ENCODE measurements at places on chromosomes 3 and 15.
A peak's percentile ranks its signal among the peaks of the same experiment; 100 is the strongest.

DNA sequence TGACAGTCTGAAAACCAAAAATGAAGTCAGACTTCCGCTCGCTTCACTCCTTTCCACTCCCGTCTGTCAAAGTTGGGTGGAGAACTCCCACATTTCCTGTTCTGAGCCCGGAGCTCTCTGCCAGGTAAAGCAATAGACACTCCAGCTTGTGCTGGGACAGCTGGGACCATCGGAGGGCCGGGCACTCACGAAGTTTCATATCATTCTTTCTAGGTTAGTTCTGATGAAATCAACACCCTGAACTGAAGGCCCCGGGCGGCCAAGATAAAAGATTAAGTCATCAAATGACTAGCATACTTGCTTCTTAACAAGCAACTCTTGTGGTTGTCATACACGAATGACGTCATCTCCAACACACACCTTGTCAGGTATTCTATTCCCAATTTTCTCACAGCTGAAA, 42.1 kb downstream of the MAGI1 start:
- no peak for DNase-seq

GRCh38 chr3:108487439-108487838, 23.0 kb downstream of the MYH15 start:
- DNase-seq: no peak

- no peak for DNase-seq
Observed at GRCh38 chr15:78629031-78629715, 8.4 kb upstream of the CHRNA3 start.

GRCh38 chr3:184378651-184379357, 797 bp upstream of the THPO start:
- peak; percentile 62 for DNase-seq

- no peak for DNase-seq
Observed at GRCh38 chr3:31075876-31076275, 181.4 kb upstream of the GADL1 start.

DNA sequence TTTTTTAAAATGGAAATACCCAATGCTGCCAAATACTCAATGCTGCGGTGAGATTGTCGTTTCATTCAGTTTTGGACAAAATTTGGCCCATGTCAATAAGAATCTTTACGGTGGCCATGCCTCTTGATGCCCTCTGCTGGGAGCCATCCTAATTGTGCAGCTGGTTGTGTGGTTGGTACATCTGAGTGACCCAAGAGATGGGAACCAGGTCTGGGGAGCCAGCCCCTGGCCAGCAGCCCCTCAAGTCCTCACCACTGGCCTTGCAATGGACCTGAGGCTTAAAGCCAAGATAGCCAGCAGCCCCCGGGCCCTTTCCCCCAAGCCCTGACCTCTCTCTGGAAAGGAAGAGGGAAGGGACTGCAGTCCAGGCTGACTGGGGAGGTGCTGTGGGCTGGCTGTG, 36.4 kb upstream of the ESYT3 start:
- no peak for DNase-seq

GRCh38 chr3:162769564-162769963, 1273.0 kb downstream of the OTOL1 start:
- peak; percentile 28 for DNase-seq

GRCh38 chr15:82568986-82569385, 28.7 kb upstream of the RPS17 start:
- DNase-seq: no peak

GRCh38 chr3:174336784-174337183, 522.4 kb upstream of the NAALADL2 start:
- DNase-seq: no peak

GRCh38 chr3:31615071-31615875, 82.5 kb downstream of the STT3B start:
- DNase-seq: no peak

- DNase-seq: peak; percentile 4
Observed at GRCh38 chr3:13262493-13263211, 157.5 kb downstream of the NUP210 start.

DNA sequence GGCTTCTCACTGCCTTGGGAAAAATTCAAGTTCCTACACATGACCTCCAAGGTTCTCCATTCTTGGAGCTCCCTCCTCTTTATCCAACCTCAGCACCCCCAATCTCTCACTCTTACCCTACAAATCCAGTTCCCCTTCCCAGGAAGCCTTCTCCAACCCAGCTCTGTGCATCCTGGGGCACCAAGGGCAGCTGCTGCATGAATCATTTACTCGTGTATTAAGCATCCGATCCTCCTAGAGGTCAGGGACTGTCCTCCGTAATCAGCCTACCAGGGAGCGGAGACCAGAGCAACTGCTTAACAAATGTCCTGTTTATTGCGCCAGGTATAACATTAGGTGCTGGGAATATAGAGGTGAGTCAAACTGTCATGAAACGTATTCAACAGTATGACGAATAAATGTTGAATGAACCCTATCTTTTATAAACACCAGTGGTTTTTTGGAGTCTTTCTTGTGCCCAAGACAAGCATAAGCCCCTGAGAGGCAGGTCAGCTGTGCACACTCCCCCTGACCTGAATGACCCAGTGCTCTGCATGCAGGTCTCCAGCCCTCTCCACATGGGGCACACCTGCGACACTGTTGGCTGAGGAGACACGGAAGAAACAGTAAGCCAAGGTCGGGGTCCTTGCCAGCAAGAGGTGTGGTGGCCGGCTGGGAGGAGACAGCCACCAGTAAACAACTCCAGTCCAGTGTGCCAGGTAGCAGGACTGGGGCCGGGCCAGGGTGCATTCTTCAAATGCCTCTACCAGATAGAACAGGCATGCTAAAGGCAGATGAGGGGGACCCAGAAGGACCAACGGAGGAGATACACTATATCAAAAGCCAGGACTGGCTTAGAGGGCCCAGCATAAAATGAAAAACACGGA, 27.6 kb downstream of the ANP32A start:
- DNase-seq: no peak

GRCh38 chr3:72627271-72627670, 221.0 kb downstream of the SHQ1 start:
- DNase-seq: no peak

DNA sequence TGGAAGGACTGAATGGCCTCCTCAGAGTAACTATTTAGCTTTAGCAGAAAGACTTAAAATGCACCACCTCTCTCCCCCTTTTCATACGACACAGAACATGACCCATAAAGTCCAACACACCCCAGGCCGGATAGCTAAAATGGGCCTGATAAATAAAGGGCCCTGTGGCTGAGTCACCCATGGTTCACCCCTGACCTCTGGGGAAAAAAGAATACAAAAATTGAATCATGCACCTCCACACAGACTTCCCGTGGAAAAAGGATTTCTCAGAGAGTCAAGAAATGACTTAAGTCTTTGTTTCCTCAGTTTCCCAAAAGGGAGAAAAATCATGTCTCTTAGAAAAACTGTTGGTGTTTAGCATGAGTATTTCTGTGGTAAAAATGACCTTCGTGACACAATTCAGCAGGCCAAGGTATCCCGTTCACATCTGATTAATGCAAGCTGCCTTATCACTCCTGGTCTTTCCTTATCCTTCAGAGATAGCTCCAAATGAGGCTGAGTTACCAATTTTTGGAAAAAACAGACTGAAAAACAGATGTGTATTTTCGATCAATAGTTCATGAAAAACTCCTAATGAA, 34.0 kb upstream of the ARHGEF3 start:
- DNase-seq: peak; percentile 31

GRCh38 chr15:82774496-82774895, 31.4 kb downstream of the FSD2 start:
- DNase-seq: no peak

- DNase-seq: no peak
Observed at GRCh38 chr15:99120050-99120777, 15.3 kb downstream of the SYNM start.

DNA sequence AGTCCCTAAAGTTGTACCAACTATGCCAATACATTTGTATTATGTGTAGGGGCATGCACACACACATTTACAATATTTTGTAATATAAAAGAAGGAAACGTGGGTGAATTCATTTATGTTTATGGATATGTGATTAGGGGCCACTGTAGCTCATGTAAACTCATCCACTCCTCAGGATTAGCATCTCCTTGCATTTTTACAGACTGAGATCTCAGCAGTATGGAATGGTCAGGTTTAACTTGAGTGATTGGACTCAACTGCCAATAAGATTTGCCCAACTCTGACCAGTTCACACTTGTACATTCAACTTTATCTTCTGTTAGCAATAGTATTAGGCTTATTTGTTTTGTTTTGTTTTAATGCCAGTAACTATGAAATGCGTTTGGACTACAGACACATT, 36.5 kb downstream of the PSMD6 start:
- DNase-seq: no peak

GRCh38 chr3:102230057-102230456, 204.8 kb upstream of the ZPLD1 start:
- no peak for DNase-seq

Data from EH (cell line).